ENCODE measurements at places on chromosomes 12 and 14. TPM values are rescaled to one million over a fixed set of nuclear protein-coding genes. Genes with fewer than 3 reads are reported as not detected.

The PTGDR gene
- total RNA-seq = 12.4 TPM

The ANKRD9 gene
- 2.2 TPM for total RNA-seq

The PLEKHD1 gene
- 0.13 TPM for total RNA-seq

The GPR132 gene
- total RNA-seq = 46.8 TPM

- H3K27ac ChIP-seq = no peak overlapping the region
- H3K4me3 ChIP-seq = no peak overlapping the region
- no peaks in the 10 kb centered on the region for H3K4me1 ChIP-seq
- H3K36me3 ChIP-seq = no peaks in the 10 kb centered on the region
- DNase-seq = no peak
Measured at GRCh38 chr12:11969437-11970154, 101.1 kb upstream of the BCL2L14 start.

- DNase-seq = no peak
- no peak overlapping the region for H3K4me3 ChIP-seq
- H3K27ac ChIP-seq = no peak overlapping the region
- no peaks in the 10 kb centered on the region for H3K4me1 ChIP-seq
- no peaks in the 10 kb centered on the region for H3K36me3 ChIP-seq
Measured at GRCh38 chr14:88831284-88831683, 6.8 kb downstream of the TTC8 start.

DNA sequence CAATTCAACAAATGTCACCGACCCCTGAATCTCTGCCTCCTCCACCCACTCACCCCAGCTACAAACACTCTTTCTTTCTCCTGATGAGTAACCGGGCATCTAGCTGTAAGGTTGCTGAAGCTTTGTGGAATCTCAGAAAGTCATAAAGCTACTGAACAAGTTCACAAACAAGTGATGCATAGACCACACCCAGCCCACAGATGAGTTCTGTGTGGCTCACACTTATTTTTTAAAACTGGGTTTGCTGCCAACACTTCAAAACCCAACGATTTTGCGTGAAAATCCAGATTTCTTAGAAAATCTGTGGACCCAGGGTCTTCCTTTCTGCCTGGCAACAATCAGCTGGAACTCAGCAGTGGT lies 96.1 kb downstream of the APAF1 start:
- no peaks in the 10 kb centered on the region for H3K36me3 ChIP-seq
- no peak overlapping the region for H3K27ac ChIP-seq
- no peaks in the 10 kb centered on the region for H3K4me1 ChIP-seq
- DNase-seq = no peak
- no peaks in the 10 kb centered on the region for H3K27me3 ChIP-seq

- H3K27ac ChIP-seq = no peak overlapping the region
- DNase-seq = no peak
- H3K27me3 ChIP-seq = no peaks in the 10 kb centered on the region
- no peak overlapping the region for H3K4me3 ChIP-seq
- no peaks in the 10 kb centered on the region for H3K4me1 ChIP-seq
Measured at GRCh38 chr14:86954623-86955022, 1038.4 kb downstream of the GALC start.

DNA sequence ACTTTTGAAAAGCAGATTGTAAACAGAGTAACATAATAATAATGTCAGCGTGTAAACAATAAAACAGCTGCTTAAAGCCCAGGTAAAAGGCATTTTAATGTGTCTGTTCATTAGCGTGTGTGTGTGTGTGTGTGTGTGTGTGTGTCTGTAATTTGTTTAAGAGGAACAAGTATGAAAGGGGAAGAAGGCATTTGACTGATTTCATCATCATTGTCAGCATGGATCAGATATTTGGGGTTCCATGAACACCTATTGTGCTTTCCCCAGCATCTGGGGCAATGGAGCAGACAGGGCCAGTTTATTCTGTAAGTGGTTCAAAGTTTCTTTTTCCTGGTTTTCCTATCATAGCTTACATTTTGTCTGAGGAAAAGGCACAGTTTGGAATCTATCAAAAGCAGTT lies 28.9 kb downstream of the SLC25A21 start:
- H3K27me3 ChIP-seq = no peaks in the 10 kb centered on the region
- no peak overlapping the region for H3K27ac ChIP-seq
- no peak overlapping the region for H3K4me3 ChIP-seq

DNA sequence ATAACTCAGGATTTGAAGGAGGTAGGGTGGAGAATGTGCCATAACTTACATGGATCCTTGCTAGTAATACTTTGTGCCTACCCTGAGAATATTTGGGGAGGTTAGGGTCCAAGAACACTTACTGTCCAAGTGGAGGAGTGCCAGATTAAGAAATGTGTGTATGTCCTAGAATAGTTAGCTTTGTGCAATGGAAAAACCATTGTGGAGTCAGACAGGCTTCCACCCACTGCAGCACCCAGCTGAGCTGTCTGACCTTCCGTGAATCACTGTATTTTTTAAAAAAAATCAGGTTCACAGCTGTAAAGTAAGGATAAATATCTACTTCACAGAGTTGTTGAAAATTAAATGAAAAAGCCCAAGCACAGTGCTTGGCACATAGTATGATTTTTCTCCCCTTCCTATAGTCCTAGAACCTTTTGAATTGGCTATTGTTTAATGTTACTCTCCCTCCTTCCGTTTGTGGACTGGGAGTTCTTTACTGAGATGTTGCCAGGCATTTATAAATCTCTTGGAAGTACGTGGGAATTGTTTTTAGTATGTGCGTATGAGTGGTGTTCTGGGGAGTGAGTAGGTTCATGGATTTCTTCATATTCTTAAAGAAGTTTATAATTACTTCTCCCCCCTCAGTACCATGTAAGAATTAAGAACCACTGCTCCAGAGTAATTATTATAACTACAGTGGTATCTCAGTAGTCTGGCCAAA lies 9.2 kb downstream of the RAB21 start:
- peaks cover 5% of the 10 kb centered on the region for H3K36me3 ChIP-seq
- H3K4me3 ChIP-seq = no peak overlapping the region
- no peak overlapping the region for H3K27ac ChIP-seq
- peaks cover 23% of the 10 kb centered on the region for H3K4me1 ChIP-seq

- H3K27ac ChIP-seq = no peak overlapping the region
- no peak overlapping the region for H3K4me3 ChIP-seq
- H3K27me3 ChIP-seq = no peaks in the 10 kb centered on the region
Measured at GRCh38 chr12:26668847-26669246, 164.1 kb downstream of the ITPR2 start.

GRCh38 chr12:62434494-62435302 lies 31.9 kb upstream of the MON2 start:
- H3K4me3 ChIP-seq = peak overlapping the region; percentile 71
- H3K27ac ChIP-seq = no peak overlapping the region
- no peak for DNase-seq
- H3K36me3 ChIP-seq = no peaks in the 10 kb centered on the region
- no peaks in the 10 kb centered on the region for H3K27me3 ChIP-seq

DNA sequence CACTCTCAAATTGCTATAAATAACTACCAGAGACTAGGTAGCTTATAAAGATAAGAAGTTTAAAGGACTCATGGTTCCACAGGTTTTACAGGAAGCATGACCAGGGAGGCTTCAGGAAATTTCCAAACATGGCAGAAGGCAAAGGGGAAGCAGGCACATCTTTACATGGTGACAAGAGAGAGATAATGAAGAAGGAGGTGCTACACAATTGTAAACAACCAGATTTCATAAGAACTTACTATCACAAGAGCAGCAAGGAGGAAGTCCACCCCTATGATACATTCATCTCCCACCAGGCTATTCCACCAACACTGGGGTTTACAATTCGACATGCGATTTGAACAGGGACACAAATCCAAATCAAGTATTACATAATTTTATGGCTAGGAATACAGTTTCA lies 257.7 kb downstream of the BTG1 start:
- no peak overlapping the region for H3K4me3 ChIP-seq
- no peaks in the 10 kb centered on the region for H3K27me3 ChIP-seq
- no peaks in the 10 kb centered on the region for H3K36me3 ChIP-seq
- no peak overlapping the region for H3K27ac ChIP-seq

DNA sequence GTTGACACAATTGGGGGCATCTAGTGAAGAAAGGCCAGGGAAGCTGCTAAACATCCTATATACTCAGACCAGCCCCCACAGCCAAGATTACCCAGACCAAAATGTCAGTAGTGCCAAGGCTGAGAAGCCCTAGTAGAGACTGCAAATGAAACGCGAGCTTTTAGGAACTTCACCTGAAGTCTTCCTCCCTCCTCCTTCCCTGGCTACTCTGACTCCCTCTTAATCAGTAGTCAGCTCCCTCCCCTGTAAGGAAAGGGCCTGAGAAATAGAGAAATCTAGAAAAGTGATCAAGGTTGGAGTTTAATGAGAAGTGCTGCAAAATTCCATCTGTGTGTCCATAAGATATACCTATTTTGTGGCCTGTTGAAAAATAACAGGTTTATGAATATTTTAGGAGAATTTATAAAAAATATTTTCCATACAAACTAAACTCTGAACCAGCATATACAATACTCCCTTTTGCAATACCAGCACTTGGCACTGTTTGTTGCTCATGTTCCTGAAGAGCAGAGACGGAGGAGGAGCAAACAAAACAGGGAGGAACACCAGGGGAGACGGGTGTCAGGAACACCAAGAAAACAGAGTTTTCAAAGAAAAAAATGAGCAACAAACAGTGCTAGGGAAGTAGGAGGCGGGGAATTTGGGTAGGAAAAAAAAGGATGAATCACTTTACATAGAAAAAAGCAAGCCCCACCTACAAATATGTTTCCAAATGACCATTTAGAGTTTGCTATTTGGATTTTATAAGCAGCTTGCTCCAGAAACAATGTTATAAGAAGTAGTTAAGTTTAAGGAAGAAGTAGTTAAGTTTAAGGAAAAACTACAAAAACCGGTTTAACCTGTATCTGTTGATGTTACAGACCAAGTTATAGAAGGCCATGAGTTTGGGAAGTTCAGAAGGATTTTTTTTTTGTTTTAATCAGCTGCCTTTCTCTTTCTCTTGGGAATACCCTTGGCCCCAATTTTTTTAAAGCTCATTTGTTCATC lies 282.1 kb upstream of the GRIP1 start:
- DNase-seq = no peak
- no peak overlapping the region for H3K4me3 ChIP-seq
- no peaks in the 10 kb centered on the region for H3K27me3 ChIP-seq
- H3K36me3 ChIP-seq = no peaks in the 10 kb centered on the region
- H3K4me1 ChIP-seq = peaks cover 8% of the 10 kb centered on the region

- no peaks in the 10 kb centered on the region for H3K27me3 ChIP-seq
- H3K36me3 ChIP-seq = no peaks in the 10 kb centered on the region
- no peaks in the 10 kb centered on the region for H3K4me1 ChIP-seq
- no peak overlapping the region for H3K27ac ChIP-seq
- no peak for DNase-seq
- H3K4me3 ChIP-seq = no peak overlapping the region
Measured at GRCh38 chr12:113601656-113602263, 130.1 kb upstream of the LHX5 start.

DNA sequence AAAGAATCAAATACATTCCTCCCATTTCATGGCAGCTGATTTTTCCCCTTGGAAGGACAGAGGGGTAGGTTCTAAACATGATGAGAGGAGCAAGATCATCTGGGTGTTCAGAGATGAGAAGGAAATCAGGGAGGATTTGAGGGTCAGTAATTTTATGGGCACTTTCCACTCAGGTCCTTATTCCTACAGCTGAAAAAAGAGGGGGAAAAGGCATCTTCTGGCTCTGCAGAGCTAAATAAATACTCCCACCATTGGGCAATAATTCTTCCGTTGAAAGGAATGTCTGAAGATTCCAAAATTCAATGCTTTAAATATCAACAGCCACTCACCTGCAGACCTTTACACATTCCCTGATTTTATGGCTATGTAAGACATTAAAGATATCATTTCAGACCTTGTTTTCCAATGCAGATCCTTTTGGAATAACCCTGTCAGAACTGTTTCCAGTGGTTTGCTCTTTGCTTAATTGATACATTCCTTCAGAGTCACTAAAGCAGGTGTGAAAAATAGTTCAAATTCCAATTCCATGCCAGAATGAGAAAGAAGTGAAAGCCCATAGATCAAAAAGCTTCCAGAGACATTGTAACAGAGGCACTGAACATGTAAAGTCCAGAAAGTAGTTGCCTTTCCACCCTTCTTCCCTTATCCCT lies 233.3 kb upstream of the KRR1 start:
- no peaks in the 10 kb centered on the region for H3K27me3 ChIP-seq
- H3K4me3 ChIP-seq = no peak overlapping the region
- no peak overlapping the region for H3K27ac ChIP-seq
- no peaks in the 10 kb centered on the region for H3K4me1 ChIP-seq
- H3K36me3 ChIP-seq = no peaks in the 10 kb centered on the region

DNA sequence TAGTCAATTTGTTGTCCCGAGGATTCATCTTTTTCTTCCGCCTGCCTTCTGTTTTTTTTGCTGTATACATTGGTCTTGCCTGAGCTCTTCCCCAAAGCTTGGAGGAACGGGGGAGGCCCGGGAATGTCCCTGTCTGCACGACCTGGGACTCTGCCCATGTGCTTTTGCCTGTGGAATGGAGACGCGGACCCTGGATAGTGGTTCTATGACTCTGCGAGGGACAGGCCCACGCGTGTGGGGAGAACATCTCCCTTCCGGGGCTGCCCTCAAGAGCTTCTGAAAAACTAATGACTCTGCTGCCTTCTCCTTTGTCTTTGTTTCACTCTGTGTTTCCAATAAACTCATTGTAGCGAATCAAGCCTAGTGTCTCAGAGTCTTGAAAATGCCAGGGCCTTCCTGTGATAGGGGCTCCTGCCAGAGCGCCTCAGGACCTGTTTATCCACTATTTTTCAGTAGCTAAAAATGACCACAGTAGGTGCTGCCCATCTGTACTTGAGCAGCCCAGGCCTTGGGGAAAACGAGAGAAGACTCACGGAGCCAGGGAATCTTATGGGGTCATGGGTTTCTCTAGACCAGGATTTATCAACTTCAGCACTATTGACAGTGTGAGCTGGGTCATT lies 12.3 kb downstream of the KRT83 start:
- DNase-seq = no peak
- H3K27ac ChIP-seq = no peak overlapping the region
- H3K4me1 ChIP-seq = no peaks in the 10 kb centered on the region
- H3K36me3 ChIP-seq = no peaks in the 10 kb centered on the region

DNA sequence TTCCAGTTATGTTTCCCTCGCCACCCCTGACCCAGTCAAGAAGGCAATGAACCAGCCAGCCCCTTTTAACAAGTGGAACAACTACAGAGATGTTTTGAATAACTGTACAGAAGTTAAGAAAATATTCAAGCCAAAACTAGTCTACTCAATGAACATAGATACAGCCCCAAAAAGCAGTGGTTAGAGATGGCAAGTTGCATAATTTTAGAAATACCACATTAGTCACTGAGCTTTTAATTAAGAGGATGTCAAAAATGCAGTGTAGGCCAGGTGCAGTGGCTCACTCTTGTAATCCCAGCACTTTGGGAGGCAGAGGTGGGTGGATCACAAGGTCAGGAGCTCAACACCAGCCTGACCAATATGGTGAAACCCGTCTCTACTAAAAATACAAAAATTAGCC lies 27.2 kb downstream of the PROX2 start:
- DNase-seq = no peak
- no peaks in the 10 kb centered on the region for H3K36me3 ChIP-seq
- no peak overlapping the region for H3K27ac ChIP-seq
- H3K4me3 ChIP-seq = no peak overlapping the region
- no peaks in the 10 kb centered on the region for H3K27me3 ChIP-seq

Data from naive thymus-derived CD4-positive, alpha-beta T cell (primary cell).